ENCODE measurements at places on chromosomes 6 and 20.

- DNase-seq = peak; percentile 80
These were observed 11.5 kb upstream of the CDKN1A start for GRCh38 chr6:36666826-36667591.

DNA sequence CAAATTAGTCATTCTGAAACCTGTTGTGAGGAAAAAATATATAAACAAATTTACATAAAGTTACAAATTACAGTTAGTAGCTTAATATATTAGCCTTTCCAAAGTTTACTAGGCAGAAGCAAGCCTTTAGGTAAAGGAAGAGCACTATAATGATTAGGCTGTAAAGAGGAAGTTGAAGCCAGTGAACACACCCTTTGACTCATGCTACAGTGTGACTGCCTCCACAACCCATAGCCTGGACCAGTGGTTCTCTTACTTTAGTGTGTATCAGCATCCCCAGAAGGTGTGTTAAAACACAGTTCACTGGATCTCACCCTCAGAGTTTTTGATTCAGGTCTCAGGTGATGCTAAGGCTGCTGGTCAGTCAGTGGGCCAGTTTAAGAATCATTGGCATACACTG lies 91.4 kb upstream of the DEFB112 start:
- DNase-seq = no peak

DNA sequence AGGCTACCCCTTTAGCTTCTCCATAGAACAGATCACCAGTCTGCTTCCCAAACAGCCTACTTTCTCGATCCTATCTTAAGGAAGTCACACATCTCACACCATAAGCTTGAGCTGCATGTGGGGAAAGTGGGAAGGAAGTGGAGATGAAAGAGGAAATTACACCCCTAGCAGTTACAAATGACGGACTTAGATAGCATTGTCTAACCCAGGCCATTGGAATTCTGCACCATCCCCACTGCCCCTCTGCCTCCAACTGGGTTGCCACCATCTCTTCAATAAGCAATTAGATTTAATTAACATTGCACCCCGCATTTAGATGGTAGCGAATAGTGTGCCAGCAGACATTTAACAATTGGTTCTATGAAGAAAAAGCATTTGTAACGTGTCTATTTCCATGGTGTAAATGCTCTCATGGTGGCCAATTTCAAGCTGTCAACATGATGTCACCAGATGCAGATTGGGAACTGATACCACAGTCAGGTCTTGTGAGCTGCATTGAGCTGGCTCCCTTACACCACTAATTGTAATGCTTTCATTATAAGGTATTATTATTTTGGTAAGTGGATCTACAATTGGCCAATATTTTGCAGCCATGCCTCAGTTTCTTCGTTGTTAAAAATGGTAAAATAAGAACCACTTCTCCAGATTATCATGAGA lies 124.7 kb downstream of the CD24 start:
- no peak for DNase-seq

DNA sequence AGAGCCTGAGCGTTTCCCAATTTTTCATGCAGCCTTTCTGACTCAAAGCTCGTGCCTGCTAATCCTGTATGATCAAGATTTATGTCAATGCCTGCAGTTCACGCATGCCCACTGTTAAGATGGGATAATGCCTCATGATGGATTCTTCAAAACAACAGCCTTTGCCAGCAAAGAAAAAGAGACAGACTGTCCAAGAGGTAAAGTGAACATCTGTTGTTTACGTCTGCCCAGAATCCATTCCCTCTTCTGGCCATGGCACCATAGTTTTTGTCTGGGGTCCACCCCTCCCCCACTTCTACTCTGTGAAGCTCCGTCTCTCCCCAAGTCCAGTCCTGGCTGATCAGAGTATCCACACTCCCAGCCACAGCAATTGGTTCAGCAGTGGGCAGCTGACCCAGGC lies 91.9 kb upstream of the EYA2 start:
- no peak for DNase-seq

DNA sequence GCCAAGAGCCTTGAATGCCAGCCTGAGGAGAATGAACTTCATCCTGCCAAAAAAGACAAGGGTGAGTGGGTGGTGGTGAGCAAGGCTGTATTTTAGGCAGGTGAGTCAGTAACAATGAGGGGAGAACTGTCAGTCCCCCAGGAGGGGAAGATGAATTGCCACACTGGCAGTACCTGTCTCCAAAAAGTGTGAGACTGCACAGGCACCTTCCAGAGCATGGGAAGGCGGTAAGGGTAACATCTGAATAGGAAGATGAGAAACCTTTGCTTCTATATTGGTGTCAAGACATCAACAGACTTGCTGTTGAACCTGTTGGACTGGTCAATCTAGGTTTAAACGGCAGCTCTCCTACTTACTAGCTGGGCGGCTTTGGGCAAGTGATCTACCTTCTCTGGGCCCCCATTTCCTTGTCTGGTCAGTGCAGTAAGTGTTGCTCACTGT lies 30.9 kb downstream of the STK35 start:
- no peak for DNase-seq

- DNase-seq = no peak
These were observed 2.9 kb downstream of the SIRPB1 start for GRCh38 chr20:1616858-1617434.

- no peak for DNase-seq
These were observed 8.6 kb upstream of the LY6G5C start for GRCh38 chr6:31689249-31690110.

- no peak for DNase-seq
These were observed at the start of gene WFDC2 for GRCh38 chr20:45469336-45470261. Gene WFDC2 (plus strand): TSS chr20:45469753. CDS start chr20:45469782, 29 bp downstream.
